Activated naive CD4-positive, alpha-beta T cell (primary cell): ENCODE measurements at places on chromosomes 2 and 18.

DNA sequence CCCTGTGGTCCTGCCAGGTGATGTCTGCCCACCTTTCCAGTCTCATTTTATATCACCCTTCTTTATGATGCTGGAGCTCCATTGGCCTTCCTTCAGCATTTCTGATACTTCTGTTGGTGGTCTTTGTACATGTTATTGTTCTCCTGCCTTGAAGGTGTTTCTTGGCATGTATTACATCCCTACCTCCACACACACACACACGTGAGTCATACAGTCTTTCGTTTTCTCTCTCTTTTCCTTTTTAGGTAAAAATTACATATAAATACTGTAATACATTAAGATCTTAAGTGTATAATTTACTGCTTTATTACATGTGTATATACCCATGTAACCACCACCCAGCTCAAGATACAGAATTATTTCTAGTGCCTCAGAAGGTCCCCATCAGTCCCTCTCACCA, 10.2 kb upstream of the ADGRF3 start:
- no peak for DNase-seq

DNA sequence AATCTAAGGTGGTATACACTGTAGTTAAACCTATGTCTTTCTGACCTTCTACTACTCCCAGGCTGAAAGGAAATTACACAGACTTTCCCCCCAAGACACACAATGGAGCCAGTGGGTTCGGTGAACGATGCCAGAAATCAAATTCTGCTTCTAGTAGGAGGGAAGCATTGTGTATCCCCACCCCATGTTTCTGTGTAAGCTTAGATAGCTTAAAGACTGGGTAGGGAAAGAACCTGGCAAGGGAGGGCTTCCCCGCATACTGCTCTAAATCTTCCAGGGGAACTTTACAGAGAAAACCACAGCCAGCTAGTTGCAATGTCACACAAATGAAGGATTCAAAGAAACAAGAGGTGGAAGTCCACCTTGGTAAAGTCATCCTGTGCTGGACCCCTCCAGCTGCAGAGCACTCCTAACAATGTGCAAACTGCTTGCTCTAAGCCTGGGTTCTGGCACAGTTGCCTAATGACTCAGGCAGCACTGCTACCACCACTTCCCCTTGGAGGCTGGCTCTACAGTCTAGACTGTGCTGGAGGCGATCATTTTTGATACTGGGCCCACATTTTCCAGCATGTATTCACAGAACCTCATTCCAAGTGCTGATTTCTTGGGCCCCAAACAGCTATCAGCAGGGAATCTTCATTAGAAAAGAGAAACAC, 47.5 kb downstream of the TRIB2 start:
- no peak for DNase-seq

DNA sequence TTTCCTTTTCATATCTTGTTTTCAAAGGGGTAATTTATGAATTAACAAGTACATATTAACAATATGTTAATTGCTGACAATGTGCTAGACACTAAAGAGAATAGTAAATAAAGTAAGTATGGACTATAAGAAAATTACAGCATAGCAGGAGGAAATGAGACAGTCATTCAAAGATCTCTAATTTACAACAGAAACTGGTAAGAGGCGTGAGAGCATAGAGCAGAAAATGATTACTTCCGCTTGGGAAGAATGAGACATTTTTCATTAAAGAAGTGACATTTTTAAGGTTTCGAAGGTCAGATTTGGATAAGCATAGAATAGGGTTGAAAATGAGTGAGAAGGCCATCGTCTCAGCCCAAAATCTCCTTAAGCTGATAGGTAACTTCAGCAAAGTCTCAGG, 184.4 kb upstream of the SESTD1 start:
- DNase-seq = no peak

DNA sequence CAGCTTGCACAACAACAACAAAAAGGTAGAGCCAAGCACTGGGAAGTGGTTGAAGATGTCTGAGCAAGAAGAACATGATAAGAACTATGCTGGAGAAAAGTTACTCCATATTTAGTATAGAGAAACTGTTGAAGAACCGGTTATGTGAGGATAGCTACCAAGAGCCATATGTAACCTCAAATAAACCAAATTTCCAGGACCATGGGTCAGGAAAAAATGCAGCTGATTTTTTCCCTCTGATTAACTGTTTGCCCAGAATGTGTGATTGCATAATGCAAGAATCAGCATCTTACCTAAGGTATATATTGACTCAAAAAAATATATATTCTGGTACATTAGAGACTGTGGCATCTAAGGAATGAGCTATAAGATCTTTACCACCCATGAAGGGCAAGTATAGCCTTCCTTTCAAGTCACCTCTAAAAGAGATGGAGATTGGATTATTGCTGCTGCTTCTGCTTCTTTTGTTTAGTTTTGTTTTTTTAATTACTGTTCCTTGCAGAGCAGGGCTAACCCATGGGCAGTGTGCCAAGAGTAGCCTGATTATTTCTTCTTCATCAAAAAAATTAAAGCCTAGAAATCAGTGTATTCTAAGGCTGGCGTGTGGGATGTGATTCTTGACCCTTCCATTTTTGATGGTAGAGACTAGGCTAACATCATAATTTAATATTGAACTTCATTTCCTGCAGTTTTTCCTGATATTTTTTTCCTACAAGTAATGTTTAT, 76.9 kb upstream of the MAP3K20 start:
- no peak for DNase-seq

DNA sequence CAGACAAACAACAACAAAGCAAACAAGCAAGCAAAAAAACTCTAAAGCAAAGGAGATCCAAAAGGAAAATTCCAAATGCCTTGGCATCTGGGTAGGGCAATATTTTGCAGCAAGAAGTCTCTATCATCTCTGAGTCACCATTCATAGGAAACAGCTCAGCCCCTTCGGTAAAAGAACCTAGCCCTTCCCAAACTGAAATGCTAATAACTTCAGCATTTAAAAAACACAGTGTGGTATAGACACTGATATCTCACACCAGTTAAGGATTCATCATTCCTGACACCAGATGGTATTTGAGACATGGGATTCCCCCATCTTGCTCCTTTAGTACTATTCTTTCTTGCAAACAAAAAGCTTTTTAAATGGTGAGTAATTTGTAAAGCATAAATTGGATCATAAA, 491.8 kb downstream of the TXNL1 start:
- no peak for DNase-seq

- no peak for DNase-seq
Observed at GRCh38 chr2:98378901-98379300, 32.6 kb downstream of the CNGA3 start.

GRCh38 chr2:50118905-50119702, 912.8 kb downstream of the NRXN1 start:
- no peak for DNase-seq

DNA sequence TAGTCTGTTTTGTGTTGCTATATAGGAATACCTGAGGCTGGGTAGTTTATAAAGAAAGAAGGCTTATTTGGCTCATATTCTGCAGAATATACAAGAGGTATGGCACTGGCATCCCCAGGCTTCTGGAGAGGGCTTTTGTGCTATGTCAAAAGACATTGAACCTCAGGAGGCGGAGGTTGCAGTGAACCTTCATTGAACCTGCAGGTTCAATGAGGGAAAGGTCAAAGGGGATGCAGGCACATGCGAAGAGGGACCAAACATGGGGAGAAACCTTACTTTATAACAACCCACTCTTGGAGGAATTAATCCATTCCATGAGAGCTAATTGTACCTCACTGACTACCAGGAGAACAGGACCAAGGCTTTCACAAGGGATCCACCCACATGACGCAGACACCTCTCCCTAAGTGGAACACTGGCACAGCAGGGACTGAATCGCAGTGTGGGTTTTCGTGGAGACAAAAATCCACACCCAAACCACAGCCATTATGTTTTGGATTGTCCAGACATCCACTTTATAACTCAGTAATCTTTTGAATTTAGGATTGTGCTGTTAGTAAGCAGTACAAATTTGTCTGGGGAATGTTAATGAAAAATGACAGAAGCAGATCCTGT, 4.1 kb upstream of the SERPINB8 start:
- no peak for DNase-seq

GRCh38 chr2:33577084-33577483, 22.0 kb downstream of the FAM98A start:
- no peak for DNase-seq

GRCh38 chr2:168910330-168910729, 9.2 kb downstream of the G6PC2 start:
- no peak for DNase-seq

DNA sequence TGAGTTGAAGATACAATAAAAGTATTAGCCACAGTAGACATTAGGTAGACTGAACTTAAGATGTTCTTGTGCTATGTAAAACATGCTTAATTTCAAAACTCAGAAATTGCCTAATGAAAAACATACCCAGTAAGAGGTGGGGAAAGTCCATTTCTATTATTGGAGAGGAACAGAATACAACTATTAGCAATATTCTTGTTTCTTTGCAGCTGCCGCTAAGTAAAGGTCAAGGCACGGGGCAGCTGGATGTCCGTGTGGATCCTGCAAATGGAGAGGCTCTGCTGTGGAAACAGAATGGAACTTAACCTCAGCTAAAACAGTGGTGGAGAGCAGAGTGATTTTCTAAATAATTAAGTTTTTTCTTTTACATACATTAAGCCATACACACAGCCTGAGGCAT, 139.2 kb upstream of the ARHGAP28 start:
- DNase-seq = no peak

GRCh38 chr18:75322206-75322605, 105.3 kb downstream of the SMIM21 start:
- DNase-seq = no peak

GRCh38 chr2:69247583-69247982, 139.4 kb downstream of the GFPT1 start:
- no peak for DNase-seq

DNA sequence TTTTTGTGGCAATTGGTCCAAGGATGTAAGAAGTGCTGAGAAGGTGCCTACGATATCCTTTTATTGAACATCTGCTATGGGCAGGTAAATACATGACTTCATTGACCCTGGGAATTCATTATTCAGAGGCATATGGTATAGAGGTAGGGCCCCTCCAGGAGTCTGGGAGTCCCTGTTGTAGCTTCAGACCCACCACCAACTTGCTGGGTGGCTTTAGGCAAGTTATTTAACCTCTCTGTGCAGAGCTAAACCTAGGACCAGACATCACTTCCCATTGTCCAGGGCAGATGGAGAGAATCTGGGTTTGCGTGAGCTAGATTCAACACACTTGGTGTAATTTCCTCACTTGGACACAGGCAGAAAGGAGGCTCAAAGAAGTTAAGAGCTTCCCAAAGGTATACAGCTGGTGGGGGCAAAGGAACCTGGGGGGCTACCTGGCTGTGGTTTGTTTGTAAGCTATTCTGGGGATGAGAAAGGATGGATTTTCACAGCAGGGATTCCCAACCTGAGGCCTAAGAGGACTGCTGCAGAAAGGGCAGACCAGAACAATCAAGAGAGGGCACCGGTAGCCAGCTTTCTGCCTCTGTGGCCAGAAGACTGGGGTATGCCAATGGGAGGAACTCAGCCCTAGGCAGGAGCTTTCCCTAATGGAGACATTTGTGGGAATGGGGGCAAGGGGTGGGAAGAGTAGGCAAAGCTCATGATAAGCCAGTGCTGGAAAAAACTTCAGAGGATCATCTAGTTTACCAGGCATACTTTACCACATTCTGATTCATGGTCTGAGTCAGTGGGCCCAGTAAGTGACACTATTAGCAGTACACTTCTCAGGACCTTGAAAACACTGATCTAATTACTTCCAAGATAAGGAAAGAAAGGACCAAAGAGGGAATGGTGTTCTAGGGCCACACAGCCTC, 102.7 kb upstream of the SMAD2 start:
- DNase-seq = no peak

DNA sequence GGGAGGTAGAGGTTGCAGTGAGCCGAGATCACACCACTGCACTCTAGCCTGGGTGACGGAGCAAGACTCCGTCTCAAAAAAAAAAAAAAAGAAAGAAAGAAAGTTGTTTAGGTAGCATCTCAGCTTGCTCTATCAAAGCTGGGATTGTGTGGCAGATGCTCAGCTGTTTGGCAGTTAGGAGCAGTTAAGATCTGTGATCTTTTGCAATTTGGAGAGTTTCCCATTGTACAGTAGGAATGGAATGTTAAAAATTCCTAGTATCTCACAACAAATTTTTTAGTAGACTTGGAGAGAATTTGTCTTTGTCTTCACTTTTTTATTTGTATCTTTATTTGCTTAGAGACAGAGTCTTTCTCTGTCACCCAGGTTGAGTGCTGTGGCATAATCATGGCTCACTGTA, 122.9 kb upstream of the UNC80 start:
- no peak for DNase-seq

DNA sequence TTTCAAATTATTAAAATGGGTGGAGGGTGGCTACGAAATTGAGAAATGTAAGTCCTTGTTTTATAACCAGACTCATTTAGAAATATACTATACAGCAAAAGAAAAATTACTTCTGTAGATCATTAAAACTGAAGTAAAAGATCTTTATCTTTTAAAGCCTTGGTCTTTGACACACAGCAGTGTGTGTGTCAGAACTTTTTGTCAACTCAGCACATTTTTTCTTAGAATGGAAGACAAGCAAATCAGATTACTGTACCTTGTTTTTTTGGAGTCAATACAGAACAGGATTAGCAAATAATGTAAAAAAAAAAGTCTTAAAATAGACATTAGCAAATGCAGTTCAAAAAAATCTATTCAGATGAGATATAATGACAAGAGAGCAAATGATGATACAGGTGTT, 49.1 kb downstream of the C2orf76 start:
- DNase-seq = no peak

GRCh38 chr2:241062389-241063092, 39.5 kb downstream of the MTERF4 start:
- DNase-seq = no peak

DNA sequence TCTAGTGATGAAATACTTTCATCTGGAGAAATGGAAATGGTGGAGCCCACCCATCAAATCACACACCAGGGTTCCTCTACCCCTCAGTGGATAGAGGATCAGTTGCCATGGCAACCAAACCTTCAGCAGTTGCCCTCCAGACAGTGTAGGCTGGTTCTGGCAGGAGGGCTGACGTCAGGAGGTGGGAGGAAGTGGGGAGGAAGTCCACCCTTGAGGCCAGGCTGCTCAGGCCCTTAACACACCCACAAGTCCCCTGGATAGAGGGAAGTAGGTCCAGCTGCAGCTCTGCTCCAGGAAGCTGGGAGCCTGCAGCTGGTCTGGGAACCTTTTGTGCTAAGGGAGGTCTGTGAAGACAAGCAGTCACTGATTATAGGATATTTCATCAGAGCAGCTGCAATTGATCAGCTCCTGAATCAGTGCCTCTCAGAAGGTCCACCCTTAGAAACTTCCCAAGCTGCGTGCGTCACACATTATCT, 186.6 kb downstream of the MTX2 start:
- DNase-seq = no peak

- no peak for DNase-seq
Observed at GRCh38 chr2:171583566-171583965, 61.3 kb downstream of the CYBRD1 start.
